ENCODE measurements at places on chromosomes 5 and 9. TPM values are rescaled to one million over a fixed set of nuclear protein-coding genes. Genes with fewer than 3 reads are reported as not detected.
A peak's percentile ranks its signal among the peaks of the same experiment; 100 is the strongest.

DNA sequence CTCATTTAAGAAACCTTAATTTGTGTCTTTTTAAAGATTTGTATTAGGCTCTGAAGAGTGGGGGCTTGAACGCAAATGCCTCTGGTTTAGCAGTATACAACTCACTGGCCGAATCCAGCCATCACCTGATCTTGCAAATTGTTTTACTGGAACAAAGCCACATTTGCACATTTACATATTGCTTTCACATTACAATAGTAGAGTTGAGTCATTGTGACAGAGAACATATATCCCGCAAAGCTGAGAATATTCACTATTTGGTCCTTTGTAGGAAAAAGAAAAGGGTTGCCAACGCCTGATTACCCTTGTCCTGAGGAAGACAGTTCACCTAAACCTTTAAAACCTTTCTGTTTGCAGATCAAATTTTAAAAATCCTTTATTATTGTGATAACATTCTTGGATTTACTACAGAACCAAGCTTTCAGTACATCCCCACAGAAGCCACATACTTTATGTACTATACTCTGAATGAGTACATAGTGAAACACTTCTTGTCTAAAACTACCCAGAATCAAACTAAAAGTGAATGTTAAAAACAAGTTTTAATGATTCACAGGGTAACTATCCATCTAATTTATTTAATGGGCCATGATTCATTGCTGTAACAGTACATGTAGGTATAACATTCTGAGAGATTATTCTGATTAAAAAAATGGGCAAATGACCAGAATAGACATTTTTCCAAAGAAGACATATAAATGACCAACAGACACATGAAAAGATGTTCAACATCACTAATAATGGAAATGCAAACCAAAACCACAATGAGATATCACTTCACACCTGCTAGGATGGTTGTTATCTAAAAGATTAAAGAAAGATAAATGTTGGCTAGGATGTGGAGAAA, 161.0 kb downstream of the SLC25A46 start:
- DNase-seq, result no peak

TRIP13 gene
- polyA plus RNA-seq, result 2.1 TPM

DNA sequence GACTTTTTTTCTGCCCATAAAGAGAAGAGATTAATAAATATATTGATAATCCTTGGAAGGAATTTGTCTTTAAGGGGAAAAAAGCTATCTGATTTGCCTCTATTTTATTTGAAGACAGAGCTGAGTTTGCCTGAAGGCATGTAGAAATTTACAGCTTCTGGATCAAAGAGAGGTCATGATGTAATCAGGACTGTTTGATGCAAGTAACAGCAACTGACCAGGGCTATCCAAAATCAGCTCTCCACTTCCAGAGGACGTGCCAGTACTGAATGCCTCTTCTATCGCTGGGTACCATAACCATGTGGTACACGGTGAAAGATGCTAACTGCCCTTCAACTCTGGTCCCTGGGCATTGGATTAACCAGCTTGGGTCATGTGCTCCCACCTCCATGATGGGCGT, 90.6 kb downstream of the ZFAND5 start:
- DNase-seq, result no peak

DNA sequence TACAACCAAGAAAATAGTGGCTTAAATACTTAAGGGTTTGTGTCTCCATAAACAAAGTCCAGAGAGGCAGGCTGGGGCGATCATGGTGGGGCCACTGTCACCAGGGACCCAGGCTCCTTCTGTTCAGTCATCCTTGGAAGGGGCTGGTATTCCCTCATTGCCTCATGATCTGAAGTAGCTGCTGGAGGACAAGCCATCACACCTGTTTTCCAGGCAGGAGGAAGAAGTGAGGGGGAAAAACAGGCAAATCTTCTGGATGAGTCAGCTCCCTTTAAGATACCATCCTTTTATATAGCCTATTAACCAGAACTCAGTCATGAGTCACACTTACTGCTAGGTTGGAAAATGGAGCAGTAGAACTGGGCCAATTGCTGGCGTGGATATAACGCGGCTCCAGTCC, 92.3 kb downstream of the DAP start:
- no peak for DNase-seq

DNA sequence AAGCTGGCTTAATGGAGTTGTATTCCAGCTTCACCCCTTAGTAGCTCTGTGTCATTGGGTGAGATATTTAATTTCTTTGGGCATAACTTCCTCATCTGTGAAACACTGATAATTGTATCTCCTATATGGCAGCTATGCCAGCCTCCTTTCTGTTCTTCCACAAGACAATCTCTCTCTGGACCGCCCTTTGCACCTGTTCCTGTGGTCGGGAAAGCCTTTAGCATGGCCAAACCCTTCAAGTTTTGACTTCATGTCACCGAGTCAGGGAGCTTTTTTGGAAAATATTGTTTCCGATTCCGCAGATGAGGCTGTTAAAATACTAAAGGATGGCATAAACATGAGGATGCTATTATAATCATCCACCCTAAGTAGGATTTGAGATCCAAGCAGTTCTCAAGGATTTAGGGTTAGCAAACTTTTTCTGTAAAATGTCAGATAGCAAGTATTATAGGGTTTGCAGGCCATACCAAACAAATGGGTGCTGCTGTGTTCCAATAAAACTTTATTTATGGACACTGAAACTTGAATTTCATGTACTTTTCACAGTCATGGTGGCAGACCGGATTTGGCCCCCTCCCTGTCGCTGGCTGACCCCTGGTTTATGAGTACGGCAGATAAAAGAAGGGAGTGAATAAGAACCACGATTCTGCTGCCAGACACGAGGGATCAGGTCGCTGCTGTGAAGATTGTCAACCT, 695 bp upstream of the NDFIP1 start:
- DNase-seq, result no peak

- no peak for DNase-seq
These were observed 98.4 kb upstream of the GDNF start for GRCh38 chr5:37938076-37938852.

DNA sequence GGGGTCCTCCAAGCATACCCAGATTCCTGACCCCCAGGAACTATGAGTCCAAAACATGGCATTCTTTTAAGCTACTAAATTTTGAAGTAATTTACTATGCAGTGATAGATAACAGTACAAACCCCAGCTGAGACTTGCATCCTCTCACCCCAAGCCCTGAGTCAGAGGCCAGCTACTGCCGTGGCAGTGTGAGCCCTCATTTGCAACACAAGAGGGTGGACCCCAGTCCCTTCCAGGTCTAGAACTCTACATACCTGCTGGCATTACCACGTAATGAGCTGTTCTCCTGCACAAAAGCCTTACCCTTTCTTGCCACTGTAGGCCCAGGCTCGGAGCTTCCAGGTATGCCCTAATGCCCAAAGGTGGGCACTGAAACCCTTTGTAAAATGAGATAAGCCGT, 108.6 kb upstream of the ERCC6L2 start:
- no peak for DNase-seq

SLC36A2 gene
- not detected for polyA plus RNA-seq

GRCh38 chr5:55102348-55102747, at the start of gene GZMA:
Gene GZMA, plus strand, starts transcription at chr5:55102646. Its CDS starts 37 bp downstream, at chr5:55102683.
- peak; percentile 62 for DNase-seq

SVEP1 gene
- not detected for polyA plus RNA-seq

GRCh38 chr9:125655691-125656410, 51.2 kb downstream of the MAPKAP1 start:
- no peak for DNase-seq

- DNase-seq, result no peak
These were observed 47.8 kb downstream of the RAPGEF1 start for GRCh38 chr9:131691969-131692611.

DNA sequence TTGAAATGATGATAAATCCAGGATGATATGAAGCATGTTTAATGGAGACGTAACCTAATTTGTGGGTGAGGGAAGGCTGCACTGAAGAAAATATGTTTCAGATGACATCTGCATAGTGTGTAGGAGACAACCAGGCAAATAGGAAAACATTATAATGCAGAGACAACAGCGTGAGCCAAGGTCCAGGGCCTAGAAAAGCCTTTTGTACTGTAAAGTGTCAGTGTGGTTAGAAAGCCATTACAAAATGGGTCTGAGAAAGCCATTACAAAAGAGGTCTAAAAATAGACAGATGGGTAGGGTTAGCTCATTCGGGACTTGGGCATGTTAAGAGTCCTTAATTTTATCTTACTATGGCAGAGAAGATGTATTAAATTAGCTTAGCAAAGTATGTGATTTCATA, 14.9 kb upstream of the GABRG2 start:
- no peak for DNase-seq

ANKRD18B gene
- not detected for polyA plus RNA-seq

DNA sequence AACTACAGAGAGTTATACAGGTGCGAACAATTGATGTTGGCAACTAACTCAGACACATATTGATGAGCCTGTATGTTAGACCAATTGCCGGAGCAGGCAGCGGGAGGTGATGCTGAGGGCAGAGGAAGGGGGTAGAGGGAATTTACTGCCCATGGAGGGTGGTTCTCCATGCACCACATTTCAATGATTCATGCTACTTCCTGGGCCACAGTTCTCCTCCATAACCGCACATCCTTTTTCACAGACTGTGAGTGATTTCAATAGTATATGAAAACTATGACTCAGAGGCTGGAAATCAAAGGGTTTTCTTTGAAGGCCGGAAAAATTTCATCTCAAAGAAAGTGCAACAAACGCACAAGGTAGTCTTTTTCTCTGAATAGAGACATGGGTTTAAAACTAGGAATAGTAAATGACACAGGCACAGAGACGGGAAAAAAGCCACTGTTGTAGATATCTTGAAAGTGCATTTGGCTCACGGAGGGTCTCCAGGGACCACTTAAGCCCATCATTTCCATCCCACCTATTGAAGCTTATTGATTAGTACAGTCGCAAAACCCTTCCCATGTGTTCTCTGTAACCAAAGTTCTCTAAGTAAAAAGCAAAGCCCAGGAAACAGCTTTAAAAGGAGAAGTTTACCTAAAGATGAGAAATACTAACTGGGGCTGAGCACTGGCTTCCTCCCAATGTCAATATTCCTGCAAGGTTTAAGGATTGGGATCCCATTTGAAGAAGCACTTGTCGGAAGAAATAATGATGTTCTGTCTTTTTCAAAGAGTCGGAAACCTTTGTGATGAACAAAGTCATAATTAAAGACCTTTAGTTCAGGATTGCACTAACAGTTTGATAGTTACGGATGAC, 28.0 kb upstream of the ADAM19 start:
- no peak for DNase-seq

DNA sequence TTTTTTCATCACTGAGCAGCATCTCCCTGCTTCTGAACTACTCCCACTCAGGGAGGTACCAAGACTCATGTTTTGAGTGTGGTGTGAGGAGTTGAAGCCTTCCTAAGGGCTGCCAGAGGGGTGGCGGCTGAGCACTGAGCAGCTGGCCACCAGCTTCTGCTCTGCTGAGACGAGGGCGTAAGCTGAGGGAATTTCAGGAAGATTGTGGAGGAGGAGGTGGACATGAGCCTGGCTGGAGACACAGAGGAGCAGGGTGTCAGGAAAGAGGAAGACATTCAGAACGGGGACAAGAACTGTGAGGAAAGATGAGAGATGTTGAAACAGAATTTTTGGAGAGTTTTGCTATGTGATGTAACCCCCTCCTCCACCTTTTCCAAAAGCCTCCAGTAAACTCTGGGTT, 7.8 kb downstream of the LCP2 start:
- no peak for DNase-seq
